Fibroblast of pulmonary artery (primary cell): ENCODE measurements at places on chromosomes 11 and 22.

- DNase-seq, result no peak
These were observed 7.3 kb downstream of the IFT27 start for GRCh38 chr22:36768616-36769015.

- no peak for DNase-seq
These were observed 265.3 kb downstream of the FAT3 start for GRCh38 chr11:92489826-92490399.

DNA sequence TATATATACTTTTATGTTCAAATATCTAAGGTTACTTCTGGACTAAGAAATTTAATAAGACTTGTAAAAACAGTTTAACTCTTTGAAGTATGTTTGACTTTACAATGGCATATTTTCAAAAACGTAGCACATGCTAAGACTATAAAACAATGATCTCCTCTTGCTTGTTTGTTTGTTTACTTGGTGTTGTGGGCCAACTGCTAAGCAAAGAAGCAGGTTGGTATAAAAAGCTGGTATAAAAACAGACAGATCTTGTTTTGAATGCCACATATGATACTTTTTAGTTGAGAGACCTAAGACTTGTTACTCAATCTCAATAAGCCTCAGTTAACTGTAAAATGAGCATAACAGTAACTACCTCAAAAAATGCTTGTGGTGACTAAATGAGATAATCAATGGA is 1206.3 kb downstream of the LRRC4C start:
- DNase-seq, result no peak

DNA sequence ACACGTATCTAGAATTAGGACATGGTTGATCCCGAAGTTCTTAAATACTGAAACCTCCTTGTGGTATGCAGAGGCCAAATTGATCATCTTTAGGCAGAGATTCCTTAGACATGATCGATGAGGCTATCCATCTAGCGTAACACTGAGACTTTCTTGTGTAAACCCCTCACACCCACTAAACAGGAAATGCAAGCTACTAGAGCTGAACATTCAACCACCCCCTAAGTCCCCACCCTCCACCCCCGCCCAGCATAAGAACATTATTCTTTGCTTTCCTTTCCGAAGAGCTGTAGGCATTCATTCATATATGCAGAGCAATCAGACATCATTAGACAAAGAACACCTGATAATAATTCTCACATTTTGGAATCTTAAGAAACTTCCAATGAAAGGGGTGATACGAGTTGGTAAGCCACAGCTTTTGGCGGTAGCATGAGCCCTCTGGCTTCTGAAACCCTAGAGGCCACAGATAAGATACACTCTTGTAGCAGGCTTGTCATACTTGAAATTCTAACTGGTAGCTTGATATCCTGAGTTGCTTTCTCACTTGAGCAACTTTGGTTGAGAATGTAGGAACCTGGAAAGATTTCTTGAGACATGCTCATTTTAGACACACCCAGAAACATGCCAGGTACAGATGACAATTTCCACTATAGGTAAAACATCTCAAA is 42.2 kb downstream of the FLI1 start:
- no peak for DNase-seq

GRCh38 chr22:50267591-50268390 is 2.4 kb downstream of the MAPK11 start:
- DNase-seq, result peak; percentile 52

DNA sequence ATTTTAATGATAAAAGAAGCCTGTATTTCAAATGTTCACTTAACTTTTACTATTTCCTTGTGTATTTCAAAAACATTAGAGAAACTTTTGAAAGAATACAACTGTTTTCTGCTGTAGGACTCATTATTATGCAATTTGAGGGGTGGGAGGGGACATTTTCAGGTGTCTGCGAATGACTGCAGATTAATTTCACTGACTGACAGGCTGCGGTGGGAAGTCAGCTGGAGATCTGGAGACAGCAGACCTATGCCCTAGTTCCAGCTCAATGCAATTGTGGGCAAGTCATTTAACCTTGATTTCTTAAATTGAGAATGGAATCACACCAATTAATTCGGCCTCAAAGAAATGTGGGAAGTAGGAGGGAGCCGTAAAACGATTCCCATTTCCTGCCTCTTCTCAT is 128.7 kb downstream of the ARL14EP start:
- DNase-seq, result no peak

DNA sequence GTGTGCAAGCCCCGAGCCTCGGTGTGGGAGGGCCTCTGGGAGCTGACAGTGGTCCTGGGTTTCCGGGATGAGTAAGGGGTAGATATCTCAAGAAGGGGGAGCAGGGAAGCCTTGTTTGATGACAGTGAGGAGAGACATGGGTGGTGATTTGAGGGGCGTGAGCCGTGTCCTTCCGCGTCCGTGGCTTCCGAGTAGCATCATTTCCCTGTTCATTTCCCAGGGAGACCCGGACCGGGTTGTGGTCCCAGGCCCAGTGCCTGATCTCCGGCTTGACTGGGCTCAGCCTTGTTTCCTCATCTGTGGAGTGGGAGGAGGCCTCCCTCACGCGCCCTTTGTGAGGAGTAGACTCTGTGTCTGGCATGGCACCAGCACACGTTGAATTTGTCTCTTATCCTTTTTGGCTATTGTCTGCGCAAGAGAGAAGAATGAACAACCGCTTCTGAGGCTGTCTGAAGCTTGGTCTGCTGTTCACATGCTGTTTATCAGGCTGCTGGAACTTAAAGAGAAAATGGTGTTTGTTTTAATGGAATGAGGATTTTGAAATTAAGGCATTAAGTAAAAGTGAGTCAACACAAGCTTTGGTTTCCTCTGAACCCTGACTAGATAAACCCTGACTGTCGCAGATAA is 348.5 kb downstream of the TBC1D22A start:
- DNase-seq, result peak; percentile 93

GRCh38 chr11:69803022-69803421 is 16.2 kb downstream of the FGF3 start:
- no peak for DNase-seq

- DNase-seq, result peak; percentile 48
These were observed 470 bp downstream of the C11orf98 start for GRCh38 chr11:62664405-62665074.
